NCI-H1930 (cell line): ENCODE measurements at places on chromosomes 6 and 20.

DNA sequence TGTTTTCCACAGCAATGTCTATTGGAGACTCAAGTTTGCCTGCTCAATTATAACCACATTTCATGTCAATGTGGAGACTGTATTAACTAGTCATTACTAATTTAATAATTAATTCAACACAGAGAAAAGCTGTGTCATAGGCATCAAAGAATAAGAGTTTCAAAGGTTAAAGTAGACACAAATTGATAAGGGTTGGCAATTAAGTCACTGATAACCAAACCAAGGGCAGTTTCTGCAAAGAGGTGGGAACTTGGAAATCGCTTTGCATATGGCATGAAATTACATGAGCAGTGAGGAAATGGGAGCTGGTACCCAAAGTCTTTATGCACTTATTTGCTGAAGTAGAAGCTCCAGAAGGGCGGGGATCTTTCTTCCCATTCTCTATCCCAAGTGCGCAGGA is 34.2 kb downstream of the GCLC start:
- no peak for DNase-seq

DNA sequence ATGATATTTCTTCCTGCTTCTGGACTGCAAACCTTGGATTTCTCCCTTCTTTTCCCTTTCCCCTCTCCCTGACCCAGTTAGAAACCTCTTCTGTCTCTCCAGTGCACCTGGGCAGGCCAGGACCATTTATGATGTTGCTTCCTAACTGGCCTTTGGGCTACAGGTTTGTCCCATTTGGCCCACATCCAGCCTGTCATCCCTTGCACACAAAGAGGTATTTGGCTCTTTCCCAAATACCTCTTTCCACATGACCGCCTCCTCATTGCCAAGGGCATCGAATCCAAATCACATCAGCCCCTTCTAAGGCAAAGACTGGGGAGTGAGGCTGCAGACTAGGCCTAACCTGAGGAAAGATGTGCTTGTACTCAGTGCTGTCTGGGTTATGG is 13.6 kb downstream of the FGD2 start:
- no peak for DNase-seq

DNA sequence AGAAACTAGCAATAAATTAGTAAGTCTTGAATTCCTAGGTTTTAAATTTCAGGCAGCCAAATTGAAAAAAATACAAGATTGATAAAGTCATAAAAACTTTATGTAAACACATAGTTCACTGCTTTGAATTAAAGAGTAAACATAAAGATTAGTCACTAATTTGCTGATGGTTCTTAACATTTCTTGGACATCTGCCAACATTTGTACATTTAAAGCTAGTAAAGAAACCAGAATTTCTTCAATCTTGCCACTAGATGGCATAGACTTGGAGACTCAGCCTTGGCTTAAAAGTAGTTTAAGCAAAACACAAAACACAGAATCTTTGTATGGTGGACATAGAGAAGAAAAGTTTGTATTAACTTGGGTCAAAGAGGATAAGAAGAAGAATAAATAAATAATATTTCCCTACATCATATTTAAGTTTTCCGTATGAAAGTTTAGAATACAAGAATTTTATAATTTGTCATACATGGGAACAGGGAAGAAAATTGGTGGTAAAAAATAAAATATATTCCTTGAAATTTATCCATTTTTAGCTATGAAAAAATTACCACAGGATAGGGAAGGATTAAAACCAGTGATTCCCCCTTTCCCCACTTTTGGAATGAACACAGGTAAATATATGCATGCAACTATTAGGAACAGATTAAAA is 41.7 kb upstream of the FAM135A start:
- DNase-seq = peak; percentile 16

DNA sequence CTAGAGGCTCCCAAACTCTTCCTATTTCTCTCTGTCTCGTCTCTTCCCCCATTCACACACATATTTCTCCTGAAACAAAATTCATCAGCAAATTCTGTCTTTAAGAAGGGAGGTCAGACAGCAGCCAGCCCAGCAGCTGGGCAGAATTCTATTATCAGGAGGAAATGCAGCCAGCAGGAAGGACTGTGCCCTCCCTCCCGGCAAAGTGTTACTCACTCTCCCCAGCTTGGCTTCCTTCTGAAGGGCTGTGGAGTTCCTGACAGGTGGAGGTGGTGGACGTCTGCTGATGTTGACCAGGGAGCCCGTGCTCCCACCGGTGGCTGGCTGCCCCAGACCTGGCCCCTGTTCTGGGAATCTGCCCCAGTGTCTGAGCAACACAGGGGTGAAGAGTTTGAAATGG is 37.3 kb downstream of the KCNB1 start:
- DNase-seq = no peak

GRCh38 chr6:75619230-75619899 is 17.7 kb downstream of the SENP6 start:
- no peak for DNase-seq

DNA sequence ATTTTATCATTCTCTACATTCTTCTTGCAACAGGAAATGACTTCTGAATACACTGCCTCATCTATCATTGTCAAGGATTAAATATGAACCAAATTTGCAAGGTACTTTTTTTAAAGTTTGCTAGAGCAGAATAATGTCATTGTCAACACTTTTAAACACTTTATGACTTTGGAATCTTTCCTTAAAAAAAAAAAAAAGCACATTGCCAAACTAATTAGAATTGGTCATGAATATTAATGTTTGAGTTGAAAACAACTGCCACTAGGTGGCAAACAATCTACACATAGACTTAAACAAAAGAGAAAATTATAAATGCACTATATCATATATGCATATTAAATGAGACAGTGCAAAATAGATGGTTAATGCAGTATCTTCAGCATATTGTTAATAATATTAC is 32.5 kb upstream of the TMEM244 start:
- no peak for DNase-seq

- no peak for DNase-seq
Observed at GRCh38 chr6:42271834-42272805, 54.5 kb upstream of the MRPS10 start.

- DNase-seq = no peak
Observed at GRCh38 chr6:137025786-137026730, 18.7 kb downstream of the IL20RA start.

DNA sequence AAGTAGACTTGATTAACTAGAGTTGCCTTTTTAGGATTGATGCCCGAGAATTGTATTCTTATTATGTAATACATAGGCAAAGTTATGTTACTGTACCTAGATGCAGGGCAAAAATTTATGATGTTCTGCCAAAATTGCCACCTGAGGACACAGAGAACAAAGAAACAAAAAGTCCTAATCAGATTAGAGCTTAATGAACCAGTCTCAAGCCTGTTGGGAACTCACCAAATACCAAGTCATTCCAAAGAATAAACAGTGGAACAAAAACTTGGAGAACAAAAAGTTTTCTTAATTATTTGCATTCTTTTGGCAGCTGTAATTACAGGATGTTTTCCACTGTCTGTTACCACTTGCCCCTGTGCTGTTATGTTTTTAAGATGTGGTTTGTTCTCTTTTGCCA is 154.7 kb upstream of the SGK1 start:
- DNase-seq = no peak

- DNase-seq = no peak
Observed at GRCh38 chr6:152874846-152875568, 107.8 kb downstream of the FBXO5 start.

DNA sequence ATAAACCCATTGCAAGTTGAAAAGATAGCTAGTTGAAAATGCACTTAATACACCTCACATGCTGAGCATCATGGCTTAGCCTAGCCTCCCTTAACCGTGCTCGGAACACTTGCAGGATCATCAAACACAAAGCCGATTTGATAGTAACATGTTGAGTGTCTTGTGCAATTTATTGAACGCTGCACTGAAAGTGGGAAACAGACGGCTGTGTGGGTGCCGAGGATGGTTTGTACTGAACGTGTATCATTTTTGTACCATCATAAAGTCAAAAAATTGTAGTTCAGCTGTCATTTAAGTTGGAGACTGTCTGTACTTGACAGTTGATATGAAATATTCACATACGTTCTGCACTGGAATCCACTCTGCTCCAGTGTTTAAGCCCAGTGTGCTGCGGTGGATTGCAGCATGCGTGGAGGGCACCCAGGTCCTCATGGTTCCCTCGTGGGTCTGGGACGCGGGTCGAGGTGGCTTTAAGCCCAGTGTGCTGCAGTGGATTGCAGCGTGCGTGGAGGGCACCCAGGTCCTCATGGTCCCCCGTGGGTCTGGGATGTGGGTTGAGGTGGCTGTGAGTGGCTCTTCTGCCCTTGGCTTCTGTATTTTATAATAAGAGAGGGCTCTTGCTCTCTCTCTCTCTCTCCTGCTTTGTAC is 77.0 kb downstream of the CDH4 start:
- DNase-seq = no peak

DNA sequence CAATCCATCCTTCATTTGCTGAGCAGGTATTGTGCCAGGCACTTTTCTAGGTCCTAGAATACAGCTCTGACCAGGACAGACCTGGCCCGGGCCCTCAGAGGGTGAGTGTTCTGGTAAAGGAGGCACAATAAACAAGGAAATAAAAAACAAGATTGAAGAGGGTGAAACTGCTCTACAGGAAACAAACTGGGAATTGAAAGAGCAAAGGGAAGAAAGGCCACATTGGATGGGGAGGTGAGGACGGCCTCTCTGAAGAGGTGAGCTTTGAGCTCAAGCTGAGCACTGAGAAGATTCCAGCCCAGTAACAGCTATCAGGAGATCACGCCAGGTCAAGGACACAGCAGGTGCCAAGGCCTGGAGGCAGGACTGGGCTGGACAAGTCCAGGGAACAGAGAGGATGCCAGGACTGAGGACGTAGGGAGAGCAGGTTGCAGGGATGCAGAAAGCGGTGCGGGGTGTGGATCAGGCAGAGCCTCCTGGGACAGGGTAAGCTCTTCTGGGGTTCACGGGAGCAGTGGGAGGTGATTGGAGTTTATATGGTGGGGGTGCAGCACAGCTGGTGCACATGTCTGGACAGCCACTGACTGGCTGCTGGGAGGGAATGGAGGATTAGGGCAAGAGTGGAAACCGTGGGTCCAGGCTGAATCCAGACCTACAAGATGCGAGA is 433.3 kb downstream of the PREX1 start:
- DNase-seq = no peak

- DNase-seq = no peak
Observed at GRCh38 chr6:24899997-24900325, 35.8 kb downstream of the RIPOR2 start.

GRCh38 chr6:36317623-36318022 is 19.1 kb downstream of the BNIP5 start:
- DNase-seq = no peak

DNA sequence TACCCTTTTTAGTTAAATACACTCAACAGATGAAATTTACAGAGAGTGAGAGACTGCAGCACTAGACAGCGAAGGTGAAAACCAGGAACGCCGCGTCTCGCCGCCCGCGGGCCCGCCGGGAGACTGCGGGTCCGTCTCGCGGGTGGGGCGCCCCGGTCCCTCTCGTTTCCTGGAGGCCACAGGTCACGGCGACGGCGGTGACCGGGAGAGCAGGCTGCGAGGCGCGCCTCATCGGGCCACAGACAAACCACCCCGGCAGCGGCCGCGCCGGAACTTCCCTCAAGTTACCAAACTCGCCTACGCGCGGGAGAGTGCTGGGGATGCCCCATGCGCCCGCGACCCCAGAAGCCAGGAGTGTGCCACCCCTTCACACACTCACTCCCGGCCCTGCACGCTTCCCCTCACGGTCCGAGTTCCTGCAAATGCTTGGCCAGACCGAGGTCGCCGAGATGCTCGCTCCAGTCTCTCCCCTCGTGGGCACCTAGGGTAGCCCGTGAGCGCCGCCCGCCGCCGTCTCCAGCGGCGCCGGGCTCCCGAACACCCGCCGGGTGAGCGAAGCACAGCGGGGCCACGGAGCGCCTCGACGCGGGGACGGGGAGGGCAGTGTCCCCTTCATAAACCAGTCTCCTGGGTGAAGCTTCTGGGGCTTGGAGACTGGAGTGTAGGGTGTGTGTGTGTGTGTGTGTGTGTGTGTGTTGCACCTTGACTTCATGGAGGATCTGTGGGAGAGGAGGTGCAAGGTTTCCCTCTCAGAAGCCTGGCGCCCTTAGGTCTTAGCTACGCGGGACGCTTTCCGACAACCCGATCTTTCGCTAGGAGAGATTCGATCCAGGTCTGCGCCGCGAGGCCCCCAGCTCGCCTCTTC is 1.4 kb downstream of the BACH2 start:
- DNase-seq = no peak

DNA sequence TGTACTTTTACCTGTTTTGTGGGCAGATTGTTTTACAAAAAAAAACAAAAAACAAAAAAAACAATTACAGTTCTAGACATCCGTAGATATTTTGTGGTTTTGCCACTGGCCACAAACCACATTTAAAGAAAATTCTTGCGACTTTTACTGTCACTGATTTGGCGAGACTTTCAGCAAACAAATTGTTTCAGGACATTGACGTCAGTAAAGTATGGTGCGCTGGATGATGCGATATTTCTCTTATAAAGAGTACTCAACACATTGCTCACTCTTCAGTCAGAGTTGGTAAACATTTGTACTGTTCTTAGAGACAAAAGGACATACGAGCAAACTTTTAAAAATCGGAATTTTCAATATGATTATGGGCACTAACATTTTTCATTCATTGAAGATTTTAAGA is 229.8 kb downstream of the HAO1 start:
- DNase-seq = no peak

GRCh38 chr20:10447028-10447427 is 11.9 kb downstream of the SLX4IP start:
- DNase-seq = no peak

- peak; percentile 42 for DNase-seq
Observed at GRCh38 chr20:46709459-46710152, at the start of gene SLC2A10. Gene SLC2A10, plus strand, starts transcription at chr20:46709649. Its CDS starts 88 bp downstream, at chr20:46709737.

GRCh38 chr6:82521861-82522260 is 158.2 kb downstream of the TPBG start:
- no peak for DNase-seq

GRCh38 chr20:46752728-46753127 is 43.3 kb downstream of the SLC2A10 start:
- DNase-seq = peak; percentile 49

DNA sequence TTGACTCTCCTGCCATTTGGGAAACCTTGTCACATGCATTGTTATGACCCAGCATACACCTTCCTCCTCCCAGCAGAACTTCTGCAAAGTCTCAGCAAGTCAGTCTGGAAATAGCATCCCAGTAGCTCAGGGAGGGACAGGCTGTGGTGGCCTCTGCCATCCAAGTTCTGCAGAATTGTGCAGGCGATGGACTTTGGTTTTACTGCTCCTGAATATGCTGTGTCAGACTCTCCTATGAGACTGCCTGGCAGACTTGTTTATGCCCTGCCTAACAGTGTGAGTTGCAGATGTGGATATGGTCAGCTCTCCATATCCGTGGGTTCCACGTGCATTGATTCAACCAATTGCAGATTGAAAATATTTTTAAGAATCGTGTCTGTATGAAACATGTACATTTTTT is 52.8 kb downstream of the SNRNP48 start:
- no peak for DNase-seq

- no peak for DNase-seq
Observed at GRCh38 chr20:62742979-62743776, 34.5 kb downstream of the NTSR1 start.

GRCh38 chr20:16407251-16408067 is 165.8 kb downstream of the KIF16B start:
- no peak for DNase-seq

- no peak for DNase-seq
Observed at GRCh38 chr6:158255989-158256601, 56.2 kb upstream of the TULP4 start.

GRCh38 chr6:30042476-30042875 is 18.6 kb upstream of the POLR1H start:
- DNase-seq = no peak
